ENCODE measurements at places on chromosomes 3 and 15.
A peak's percentile ranks its signal among the peaks of the same experiment; 100 is the strongest.

DNA sequence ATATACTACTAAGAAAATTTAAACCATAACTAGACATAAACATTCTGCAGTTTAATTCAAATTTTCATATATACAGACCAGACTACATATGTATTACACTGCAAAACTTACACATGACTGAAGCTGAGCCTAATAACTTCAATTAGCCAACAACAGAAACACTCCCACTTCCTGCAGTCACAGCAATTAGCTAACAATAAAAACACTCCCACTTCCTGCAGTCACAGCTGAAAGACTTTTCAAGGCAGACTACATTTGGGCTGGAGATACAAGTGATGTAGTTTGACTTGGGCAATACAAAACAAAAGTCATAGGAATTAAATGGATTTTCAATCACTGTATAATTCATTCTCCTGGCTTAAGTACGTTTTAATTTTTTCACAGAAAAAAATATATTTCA is 10.3 kb downstream of the TM2D3 start:
- no peak for DNase-seq

DNA sequence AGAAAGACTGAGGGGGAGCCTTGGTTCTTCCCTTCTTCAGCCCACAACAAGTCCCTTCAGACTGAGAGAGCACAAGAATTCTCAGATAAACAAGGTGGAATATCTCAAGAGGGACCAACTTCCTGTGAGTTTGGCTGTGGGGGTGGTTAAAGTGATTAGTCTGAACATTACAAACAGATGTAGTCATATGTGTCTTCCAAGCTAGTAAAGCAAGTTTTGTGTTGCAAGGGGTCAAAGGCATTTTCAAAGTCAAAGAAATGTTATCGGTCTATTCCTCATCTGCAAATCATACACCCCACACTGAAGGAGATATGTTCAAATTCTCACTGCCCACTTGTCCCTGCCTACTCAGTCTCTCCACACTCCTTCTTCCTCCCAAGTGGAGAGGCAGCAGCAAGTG is 242.5 kb downstream of the FAM43A start:
- no peak for DNase-seq

GRCh38 chr3:108085370-108085769 is 5.5 kb downstream of the CD47 start:
- DNase-seq: no peak

DNA sequence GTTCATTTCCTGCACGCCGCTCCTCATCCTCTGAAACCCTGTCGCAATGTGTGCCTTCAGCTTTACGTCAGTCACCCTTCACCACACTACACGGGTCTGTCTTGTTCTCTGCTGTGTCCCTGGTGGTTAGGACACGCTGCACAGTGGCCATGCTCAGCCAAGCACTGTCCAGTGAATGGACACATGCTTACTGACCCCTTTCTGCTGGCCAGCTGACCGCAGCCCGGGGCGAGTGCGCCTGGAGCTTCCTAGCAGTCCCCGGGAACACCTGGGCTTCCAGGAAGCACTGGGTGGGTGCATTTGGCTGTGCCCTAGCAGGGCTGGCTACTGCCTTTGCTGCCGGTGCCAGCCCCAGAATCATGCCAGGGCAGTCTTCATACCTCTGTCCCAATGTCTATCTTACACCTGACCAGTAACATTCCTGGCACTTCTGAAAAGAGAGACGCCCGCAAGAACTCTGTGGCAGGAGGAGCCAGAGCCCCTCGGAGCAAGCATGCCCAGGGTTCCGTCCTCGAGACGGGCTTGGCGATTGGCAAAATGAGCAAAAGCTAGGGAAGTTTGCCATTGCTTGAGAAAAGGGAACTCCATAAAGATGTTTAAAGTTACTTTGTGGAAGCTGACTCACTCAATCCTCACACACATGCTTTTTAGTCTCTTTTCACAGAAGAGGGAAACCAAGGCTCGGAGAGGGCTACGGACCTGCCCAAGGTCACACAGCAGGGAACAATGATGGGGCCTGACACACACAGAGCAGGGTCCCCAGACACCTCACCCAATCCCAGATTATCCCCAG is 15.7 kb upstream of the ZXDC start:
- DNase-seq: no peak

GRCh38 chr3:109923431-109923830 is 586.1 kb upstream of the DPPA4 start:
- no peak for DNase-seq

GRCh38 chr3:151639418-151639740 is 94.3 kb upstream of the AADACL2 start:
- DNase-seq: no peak

- no peak for DNase-seq
Measured at GRCh38 chr3:171791692-171792076, 18.6 kb downstream of the PLD1 start.

GRCh38 chr3:71310359-71310979 is 273.1 kb downstream of the FOXP1 start:
- DNase-seq: no peak

DNA sequence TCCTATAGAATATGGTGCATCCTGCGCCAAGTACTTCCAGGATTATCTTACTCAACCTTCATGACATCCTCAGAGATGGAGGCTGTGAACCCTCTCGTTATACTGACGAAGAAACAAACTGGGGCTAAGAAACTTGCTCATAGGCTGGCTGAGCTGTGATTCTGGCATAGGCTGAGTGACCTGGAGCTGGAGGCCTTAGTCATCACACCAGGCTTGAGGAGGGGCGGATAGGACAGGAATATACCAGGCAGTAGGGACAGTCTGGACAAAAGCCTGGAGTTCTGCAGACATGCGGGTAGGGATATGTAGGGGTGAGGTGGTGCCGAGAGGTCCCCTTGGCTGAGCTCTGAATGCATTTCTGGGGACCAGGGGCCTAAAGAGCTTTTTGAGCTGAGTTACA is 18.1 kb downstream of the HEMK1 start:
- no peak for DNase-seq

DNA sequence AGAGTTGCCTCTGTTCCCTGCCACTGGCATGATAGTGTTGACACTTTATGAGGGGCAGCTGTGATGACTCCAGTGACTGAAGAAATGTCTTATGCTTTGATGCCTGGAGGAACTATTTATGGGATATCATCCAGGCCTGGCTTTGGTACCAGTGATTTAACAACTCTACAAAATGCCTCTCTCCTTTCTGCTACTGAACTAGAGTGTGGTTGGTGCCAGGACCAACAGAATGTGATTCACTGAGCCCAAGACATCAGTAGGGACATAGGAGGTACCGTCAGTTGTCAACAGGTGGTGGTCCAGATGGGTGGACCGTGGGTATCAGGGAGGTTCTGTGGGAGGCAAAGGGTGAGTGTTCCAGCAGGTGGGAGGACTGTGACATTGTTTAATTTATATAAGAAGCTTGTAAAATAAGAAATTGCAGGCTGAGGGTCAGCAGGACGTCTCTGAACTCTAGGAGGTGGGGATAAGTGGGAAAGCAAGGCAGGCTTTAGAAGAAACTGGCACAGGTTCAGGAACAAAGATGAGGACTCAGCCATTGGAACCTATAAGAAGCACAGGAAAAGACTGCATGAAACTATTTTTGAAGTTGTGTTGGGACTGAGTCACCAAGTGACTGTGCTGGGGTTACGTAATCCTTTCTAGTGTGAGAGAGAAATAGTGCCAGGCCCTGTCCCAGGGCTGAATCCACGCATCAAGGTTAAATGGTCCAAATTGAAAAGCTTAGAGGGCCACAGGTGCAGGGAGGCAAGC is 28.5 kb upstream of the SLC7A14 start:
- no peak for DNase-seq

DNA sequence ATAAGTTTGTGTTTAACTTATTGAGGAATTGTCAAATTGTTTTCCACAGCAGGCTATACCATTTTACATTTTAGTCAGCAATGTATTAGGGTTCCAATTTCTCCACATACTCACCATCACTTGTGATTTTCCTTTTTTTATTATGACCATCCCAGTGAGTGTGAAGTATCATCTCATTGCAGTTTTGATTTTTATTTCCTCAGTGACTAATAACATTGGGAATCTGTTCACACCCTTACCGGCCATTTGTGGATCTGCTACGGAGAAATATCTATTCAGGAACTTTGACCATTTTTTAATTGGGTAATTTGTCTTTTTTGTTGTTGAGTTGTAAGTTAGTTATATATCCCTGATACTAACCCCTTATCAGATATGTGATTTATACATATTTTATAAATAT is 54.8 kb upstream of the LMCD1 start:
- no peak for DNase-seq

DNA sequence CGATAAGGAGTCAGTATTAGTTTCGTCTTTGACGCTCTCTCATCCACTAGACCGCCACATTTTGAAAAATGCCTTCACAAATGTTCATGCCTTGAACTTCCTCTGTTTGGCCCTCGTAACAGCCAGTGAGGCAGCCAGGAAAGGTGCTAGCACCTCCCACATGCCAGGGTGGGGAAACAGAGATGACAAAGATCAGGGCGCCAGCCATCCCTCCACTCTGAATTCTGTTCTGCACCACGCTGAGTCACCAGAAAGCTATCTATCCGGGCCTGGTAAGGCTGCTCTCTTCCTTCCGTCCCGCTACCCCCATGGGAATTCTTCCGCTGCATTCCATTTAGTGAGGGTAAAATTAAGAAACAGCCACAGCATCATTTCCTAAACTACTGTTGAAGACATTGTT is 31.3 kb upstream of the BCL2L10 start:
- DNase-seq: no peak

- no peak for DNase-seq
Measured at GRCh38 chr15:77094397-77095030, 23.6 kb upstream of the TSPAN3 start.

DNA sequence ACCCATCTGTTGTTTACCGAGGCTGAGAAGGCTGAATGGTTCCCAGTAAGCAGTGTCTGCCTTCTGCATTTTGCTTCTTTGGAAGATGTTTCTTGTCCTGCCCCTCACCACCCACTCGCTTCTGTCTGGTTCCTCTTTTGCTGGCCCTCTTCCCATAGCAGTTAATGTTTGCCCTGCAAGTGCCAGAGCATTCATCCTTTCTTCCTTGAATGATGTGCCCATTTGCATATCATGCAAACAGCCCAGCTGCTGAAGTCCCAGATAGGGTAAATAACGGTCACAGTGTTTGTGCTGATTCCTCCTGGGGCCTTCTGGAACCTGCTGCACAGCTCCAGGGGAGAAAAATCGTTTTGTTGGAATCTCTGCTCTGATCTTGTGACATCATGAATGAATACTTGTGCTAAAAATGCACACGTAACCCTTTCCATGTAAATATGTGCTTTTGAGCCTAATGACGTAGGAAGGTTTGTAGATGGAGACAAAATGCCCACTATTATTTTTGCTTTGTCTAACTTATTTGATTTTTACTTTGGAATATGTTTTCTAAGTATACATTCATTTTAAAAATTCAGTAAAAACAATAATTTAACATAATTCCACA is 381.0 kb downstream of the SOX2 start:
- DNase-seq: no peak

DNA sequence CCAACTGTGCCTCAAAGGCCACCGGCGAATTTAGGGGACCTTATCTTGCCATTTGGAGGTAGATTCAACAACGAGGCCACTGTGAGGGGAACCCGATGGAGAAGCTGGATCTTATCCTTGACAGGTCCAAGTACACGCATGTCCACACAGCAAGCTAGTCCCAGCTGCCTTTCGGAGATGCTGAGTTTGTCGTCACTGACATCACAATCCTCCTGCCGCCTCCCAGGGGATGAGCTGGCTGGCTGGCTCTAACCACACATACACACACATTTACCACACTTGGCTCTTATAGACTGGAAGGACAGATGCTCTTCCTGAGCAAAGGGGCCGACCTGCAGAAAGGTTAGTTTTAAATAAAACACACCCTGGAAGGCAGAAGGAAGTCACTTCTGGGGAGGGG is 176.3 kb downstream of the STT3B start:
- DNase-seq: no peak

- no peak for DNase-seq
Measured at GRCh38 chr15:90145259-90145658, 43.0 kb upstream of the IDH2 start.

DNA sequence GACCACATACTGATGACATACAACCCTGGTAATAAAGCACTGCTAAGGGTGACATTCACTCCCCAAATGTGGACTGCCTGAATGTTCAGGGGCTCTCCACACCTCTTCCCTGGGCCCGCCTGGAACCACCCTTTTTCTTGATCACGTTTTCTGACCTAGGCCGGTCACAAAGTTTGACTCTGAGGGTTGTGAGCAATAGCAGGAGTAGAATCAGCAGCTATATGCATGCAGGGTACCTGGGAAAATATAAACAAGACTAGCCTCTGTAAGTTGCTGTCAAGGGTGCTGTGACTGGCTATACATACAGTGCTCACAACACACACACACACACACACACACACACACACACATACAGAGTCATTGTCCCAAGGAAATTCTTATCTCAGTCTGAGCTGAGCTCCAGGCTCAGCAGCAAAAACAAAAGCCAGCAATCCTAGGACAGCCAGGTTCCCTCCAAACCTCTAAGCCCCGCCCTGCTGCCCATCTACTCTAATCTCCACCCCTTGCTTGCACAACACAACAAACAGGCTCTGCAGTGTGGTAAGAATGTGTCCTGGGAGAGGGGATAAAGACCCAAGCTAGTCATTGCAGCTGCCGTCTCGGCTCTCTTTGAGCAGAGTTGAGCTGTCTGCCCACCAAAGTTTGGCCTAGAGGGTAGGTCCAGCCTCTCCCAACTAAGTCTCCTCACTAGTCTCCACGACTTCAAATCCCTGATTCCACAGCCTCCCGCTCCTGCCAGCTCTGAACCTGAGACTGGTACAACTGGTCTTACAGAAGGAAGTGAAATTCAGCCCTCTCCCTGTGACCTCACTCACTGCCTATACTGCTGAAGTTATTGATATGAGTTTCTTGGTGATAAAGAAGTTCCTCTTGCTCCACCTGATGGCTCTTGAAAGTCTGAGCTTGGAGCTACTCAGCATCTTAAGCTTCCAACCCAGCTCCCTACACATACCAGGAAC is 2.2 kb downstream of the BMF start:
- DNase-seq: no peak

- DNase-seq: peak; percentile 43
Measured at GRCh38 chr3:11642431-11643191, 1.1 kb downstream of the VGLL4 start.

GRCh38 chr15:76162036-76162398 is 102.2 kb downstream of the TMEM266 start:
- DNase-seq: no peak

DNA sequence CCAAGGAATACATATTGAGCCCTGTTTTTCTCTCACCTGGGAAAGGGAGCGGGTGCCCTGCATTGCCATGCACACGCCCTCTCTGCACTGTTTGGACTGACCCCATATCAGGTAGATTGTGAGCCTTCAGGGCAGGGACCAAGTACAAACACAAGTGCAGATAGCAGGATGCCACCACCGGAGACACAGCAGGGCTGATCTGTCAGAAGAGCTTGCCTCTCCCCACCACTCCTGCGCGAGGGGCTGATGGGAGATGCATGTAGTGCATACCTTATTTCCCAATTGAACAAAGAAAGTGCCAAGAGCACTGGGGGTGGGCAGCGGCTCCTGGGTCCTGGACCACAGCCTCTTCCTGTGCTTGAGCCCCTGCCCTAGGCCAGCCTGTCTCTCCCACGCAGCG is 9.0 kb upstream of the SLCO2A1 start:
- DNase-seq: no peak

Measured in stimulated activated CD4-positive, alpha-beta T cell treated with anti-CD3 and anti-CD28 coated beads, Interleukin-2, amount 100 ng/mL, for 4 hours (primary cell).